ENCODE measurements at places on chromosomes 12 and 14.

- DNase-seq, result peak; percentile 35
Observed at GRCh38 chr12:95674631-95675030, 115.9 kb downstream of the NTN4 start.

- DNase-seq, result no peak
Observed at GRCh38 chr12:19760611-19761010, 321.3 kb downstream of the AEBP2 start.

GRCh38 chr14:34782031-34782430, 67.6 kb upstream of the CFL2 start:
- no peak for DNase-seq

GRCh38 chr12:52585946-52586345, 12.3 kb upstream of the KRT74 start:
- no peak for DNase-seq

DNA sequence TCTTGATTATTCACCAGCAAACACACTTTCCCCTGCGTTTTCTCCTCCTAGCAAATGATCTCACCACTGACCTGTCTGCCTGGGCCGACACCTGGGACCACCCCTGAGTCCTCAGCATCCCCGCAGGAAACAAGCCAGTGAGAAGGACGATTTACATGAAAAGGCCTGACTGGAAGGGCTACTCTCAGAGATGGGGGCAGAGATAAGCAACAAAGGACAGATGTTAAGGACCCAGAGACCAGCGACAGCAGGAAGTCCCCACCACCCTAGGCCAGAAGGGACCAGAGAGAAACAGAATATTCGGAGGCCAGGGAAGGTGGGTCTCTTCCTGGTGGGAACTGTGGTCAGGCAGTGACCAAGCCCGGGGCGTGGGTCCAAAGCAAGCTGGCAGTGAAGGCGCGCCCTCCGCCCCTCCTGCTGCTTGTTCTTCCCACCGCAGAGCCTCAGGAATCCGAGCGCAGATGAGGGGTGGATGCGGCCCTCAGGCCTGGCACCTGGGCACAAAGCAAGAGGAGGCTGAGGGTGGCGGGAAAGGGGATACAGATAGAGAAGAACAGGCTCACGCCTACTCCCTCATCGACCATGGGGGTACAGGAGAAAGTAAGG, 55.8 kb downstream of the STX2 start:
- DNase-seq, result no peak

GRCh38 chr14:96635850-96636249, 133.7 kb downstream of the PAPOLA start:
- no peak for DNase-seq

DNA sequence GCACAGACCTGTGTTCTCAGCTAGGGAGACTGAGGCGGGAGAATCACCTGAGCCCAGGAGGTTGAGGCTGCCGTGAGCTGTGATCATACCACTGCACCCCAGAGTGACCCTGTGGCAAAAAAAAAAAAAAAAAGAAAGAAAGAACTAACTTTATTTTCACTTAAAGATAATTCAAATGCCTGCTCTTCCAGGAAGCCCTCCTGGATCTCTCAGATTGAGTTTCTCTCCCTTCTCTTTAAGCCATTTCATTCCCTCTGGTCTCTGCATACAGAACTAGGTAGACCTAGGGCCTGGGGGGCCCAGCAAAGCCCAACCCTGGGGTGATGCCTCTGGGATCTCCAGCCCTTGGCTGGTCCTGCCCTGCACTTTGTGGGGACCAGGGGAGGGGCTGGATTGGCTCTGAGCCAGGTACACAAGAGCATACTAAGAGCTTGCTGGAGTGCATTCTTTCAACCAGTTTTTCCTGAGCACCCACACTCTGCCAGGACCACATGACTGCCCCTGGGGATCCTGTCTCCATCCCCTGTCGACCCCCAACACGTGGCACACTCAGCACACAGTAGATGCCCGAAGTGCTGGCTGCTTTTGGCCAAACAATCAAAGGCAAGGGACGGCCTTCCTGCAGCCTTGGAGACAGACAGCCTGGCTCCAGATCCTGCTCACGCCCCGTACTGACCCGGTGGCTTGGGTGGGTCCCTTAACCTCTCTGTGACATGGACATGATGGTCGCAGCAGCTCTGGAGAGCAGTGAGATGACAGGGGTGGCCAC, 52.7 kb downstream of the CYP46A1 start:
- no peak for DNase-seq

- no peak for DNase-seq
Observed at GRCh38 chr12:119036878-119037825, 55.8 kb downstream of the SRRM4 start.

DNA sequence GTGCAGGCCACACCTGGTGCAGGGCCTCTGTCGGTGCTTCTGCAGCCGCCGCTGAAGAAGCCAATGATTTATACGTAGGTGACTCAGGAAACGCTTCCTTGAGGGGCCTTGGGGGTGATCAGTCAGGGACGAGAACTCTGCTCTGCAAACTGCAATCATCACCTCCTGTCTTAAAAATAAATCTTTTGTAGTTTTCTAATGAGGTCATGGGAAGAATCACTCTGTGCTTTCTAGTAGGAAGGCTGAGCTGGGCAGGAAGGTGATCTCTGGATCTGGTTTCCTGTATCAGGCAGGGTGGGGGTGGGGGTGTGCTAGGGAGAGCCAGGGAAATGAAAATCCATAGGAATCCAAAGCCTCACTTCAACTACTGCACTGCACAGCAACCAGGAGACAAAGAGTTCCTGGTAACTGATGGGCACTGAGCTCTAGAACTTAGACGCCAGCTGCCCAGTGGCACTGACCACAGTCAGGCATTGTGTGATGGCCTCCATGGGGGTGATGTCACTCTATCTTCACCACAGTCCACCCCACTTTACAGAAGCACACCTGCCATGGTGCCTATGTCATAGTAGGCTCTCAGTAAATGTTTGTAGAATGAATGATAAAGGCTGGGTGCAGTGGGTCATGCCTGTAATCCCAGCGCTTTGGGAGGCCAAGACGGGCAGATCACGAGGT, 292.4 kb upstream of the PWP1 start:
- DNase-seq, result no peak

DNA sequence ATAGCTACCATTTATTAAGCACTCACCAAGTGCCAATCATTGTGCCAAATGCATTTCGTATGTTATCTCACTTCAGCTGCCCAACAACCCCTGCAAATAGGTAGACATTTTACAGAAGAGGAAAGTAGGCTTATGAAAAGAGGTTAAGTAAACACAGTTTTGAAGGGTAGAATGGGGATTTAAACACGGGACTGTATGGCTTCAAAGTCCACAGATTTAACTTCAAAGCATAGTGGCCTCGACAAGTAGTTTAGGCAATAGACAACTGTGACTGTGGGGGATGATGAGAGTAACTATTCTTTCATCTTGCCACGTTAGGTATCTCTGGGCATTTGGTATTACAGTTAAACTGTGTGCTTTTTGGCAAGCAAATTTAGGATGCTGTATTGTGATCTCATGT, 266.8 kb upstream of the SRRM4 start:
- DNase-seq, result no peak

GRCh38 chr12:9881246-9881645, at the start of gene KLRF2:
KLRF2 (plus strand) TSS chr12:9881489; CDS start chr12:9881596, 107 bp downstream.
- DNase-seq, result no peak

GRCh38 chr14:72942934-72943333, 16.7 kb downstream of the DCAF4 start:
- DNase-seq, result no peak

DNA sequence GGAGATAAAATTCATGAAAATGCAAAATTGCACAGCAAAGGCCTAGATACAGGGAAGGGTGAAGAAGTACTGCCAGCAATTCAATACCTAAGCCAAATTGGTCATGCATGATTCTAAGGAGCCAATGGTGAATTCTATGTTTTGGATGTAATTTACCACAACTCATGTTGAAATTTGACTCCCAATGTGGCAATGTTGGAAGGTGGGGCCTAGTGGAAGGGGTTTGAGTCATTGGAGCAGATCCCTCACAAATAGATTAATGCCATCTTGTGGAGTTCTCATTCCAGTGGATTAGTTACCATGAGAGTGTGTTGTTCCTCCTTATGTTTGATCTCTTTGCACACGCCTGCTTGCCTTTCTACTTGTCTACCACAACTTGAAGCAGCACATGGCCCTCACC, 194.0 kb upstream of the ALG10 start:
- no peak for DNase-seq

- no peak for DNase-seq
Observed at GRCh38 chr12:28937196-28937595, 211.9 kb upstream of the FAR2 start.

DNA sequence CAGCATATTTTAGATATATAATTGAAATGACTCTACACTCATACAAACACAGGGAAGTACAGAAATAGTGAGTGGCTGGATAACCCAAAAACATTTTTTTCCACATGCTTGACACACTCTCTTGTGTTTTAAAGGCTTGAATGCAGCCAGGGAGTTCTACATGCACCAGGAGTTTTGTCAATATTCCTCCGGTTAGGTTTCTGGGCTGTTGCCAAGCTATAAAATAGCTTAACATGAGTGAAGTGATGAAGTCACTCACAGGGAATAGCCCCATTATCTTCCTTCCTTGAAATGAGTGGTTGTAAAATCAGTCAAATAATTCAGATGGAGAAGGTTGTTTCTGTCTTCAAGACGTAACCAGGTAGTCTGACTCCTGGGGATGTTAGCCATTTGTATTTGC, 582.7 kb downstream of the SLC6A15 start:
- DNase-seq, result peak; percentile 42

DNA sequence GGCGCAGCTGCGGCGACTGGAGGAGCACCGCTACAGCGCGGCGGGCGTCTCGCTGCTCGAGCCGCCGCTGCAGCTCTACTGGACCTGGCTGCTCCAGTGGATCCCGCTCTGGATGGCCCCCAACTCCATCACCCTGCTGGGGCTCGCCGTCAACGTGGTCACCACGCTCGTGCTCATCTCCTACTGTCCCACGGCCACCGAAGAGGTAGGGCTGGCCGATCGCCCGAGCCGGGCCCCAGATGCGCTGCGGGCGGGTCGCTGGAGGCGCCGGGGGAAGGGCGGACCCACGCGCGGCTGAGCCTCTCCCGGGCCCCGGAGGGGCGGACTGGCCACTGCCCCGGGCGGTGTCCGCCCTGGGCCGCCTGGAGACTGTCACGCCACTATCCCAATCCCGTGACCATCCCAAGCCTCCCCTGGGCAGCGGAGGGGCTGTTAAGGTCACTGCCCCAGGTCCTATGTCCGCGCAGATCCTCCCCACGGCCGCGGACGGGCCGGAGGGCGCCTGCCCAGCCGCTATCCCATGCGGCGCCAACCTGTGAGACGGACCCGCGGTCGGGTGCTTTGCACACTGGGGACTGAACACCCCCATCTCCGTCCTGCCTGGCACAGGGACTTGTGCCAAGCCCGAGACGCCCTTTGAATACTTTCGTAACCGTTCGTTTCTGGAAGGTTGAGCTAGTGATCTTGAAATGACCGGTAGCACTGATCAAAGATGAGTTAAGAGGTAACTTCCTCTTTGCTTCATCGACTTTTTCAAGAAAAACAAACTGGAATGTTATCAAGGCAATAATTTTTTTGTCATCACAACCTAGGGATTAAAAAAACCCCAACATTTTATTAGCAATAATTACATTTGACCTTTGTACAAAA, 725 bp downstream of the CHPT1 start:
- DNase-seq, result no peak

DNA sequence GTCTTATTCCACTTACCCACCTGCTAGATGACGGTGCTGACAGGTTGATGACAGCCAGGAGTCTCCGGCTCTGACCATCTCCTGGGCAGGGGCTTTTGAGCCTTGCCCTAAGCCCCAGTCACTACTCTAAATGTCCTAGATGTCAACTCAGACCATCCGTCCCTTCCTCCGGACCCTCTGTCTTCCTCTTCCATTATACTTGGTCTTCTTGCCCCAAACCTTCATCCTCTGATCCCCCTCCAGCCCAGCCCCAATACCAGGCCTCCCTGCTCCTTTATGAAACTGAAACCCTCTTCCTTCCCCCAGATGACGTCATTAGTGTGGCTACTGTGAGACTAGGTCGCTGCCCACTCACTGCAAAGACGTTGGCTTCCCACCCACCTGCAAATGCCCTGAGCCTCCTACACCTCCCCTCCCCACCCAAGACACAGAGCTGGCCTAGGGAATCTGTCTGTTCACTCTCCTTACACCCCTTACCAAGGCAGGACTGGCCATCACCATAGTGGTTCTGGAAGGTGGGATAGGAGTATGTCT, 10.1 kb downstream of the KRT71 start:
- DNase-seq, result no peak

GRCh38 chr14:67963545-67963944, 144.0 kb downstream of the RAD51B start:
- DNase-seq, result no peak

- no peak for DNase-seq
Observed at GRCh38 chr12:45490232-45490881, 239.1 kb upstream of the ARID2 start.

DNA sequence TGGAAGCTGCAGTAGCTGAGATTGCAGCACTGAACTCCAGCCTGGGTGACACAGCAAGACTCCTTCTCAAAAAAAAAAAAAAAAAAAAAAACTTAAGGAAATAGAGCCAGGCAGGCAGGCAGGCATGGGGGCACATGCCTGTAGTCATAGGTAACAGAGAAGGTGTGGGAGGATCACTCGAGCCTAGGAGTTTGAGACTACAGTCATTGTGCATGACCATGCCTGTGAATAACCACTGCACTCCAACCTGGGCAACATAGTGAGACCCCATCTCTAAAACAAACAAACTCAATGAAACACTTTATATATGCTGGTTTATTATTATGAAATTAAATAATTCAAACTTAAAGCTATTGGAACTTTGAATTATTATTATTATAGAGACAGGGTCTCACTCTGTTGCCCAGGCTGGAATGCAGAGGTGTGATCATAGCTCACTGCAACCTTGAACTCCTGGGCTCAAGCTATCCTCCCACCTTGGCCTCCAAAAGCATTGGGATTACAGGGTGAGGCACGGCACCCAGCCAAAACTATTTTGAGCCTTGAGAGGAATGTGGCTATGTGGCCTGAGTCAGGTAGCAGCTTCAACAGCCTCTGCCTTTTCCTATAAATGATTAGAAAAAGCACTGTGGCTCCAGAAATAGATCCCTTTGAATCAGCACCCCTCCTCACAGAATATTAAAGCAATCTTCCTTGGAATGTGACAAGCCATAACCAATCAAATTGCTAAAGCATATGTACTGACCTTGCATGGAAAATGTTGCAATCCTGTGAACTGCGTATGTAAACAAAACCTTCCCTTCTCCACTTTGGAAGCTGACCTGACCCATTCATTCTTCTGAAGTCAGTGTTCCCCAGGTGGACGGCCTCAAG, 34.7 kb upstream of the YY1 start:
- peak; percentile 21 for DNase-seq

- DNase-seq, result peak; percentile 17
Observed at GRCh38 chr12:23221066-23221465, 596.1 kb downstream of the ETNK1 start.

DNA sequence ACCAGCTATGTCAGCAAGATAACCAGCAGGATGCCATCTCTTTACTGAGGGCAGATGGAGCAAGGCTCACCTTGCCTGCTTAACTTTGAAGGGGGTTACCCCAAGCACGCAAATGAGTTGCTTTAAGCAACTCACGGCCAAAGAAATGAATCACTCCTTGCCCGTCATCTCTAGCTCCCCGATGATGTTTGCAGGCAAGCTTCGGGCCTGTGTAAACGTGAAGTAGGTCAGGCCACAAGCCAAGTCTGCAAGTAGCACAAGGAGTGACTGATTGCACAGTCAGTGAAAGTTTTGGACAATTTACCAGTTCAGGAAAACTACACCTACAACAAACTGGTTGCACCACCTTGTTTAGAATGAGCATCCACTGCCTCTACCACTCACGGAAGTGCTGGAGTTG, 699.7 kb upstream of the TBX3 start:
- DNase-seq, result peak; percentile 76

- DNase-seq, result no peak
Observed at GRCh38 chr12:101002696-101003419, 207.2 kb downstream of the SLC5A8 start.

GRCh38 chr12:44626883-44627282, 249.2 kb downstream of the NELL2 start:
- no peak for DNase-seq
